Bronchial epithelial cell (primary cell): ENCODE measurements at places on chromosomes 11 and 22. TPM values are rescaled to one million over a fixed set of nuclear protein-coding genes. Genes with fewer than 3 reads are reported as not detected.

KRTAP5-2 gene
- not detected in 2 replicates for total RNA-seq

GRCh38 chr11:86081455-86081854 lies 12.6 kb upstream of the PICALM start:
- DNase-seq = no peak

DNA sequence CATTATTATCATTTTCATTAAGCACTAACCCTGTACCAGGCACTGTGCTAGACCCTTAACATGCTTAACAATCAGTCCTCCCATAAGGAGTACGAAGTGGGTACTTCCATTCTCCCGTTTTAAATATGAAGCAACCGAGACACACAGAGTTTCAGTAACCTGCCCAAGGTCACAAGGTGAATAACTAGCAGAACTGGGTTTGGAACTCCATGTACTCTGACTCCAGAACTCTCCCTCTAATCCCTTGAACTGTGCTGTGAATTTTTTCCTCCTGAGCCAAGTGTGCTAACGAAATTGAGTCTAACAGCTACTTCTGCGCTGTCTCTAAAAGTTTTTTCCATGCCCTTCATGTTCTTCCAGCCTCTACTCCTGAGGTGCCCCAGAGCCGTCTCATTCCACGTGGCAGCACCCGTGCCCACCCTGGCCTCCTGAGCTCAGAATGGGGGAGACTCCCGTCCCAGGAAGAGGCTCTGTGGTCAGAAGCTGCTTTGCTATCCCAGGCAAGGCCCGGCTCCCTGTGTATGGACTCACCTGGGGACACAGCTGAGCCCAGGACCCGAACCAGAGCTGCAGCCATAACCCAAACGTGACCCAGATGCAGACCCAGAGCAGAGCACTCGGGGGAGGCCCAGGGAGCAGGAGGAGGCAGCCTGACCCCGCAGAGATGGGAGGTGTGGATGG lies 8.6 kb upstream of the TRIM29 start:
- no peak for DNase-seq

DNA sequence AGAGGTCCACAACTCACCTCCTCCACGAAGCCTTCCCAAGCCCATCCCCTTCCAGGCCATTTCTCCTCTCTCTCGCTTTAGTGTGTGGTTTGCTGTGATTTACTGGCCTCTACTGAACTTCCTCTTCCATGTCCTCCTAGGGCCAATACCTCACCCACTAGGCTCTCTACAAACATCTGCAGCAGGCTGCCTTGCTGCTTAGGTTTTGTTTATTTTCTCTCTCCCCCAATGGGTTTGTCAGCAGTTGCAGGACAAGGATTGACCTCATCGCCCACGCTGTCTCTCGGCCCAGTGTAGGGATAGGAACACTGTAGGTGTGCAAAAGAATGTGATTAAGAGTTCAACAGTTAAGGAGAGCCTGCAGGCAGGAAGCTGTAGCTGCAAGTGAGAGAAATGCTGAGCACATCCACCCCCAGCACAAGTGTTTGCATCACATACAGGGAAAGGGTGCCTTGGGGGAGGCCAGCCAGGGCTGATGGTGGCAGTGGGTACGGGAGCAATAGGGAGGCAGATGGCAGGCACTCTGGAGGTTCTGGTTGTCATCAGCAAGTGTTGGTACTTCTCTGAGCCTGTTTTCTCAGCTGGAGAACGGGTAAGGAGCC lies 1.4 kb downstream of the PC start:
- peak; percentile 83 for DNase-seq
